ENCODE measurements at places on chromosomes 3 and 15.

DNA sequence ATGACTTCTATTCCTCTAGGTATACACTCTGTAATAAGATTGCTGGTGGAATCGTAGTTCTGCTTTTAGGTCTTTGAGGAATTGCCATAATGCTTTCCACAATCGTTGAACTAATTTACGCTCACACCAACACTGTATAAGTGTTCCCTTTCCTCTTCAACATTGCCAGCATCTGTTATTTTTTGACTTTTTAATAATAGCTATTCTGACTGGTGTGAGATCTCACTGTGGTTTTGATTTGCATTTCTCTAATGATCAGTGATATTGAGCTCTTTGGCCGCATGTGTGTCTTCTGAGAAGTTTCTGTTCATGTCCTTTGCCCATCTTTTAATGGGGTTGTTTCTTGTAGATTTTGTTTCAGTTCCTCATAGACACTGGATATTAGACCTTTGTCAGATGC lies 12.8 kb downstream of the NXPE3 start:
- no peak for DNase-seq

GRCh38 chr15:44458429-44458828 lies 31.0 kb downstream of the CTDSPL2 start:
- no peak for DNase-seq

GRCh38 chr15:82808634-82809041 lies 790 bp upstream of the WHAMM start:
- no peak for DNase-seq

GRCh38 chr3:30248423-30248822 lies 358.0 kb upstream of the TGFBR2 start:
- DNase-seq = no peak

- no peak for DNase-seq
Measured at GRCh38 chr15:101615414-101615985, 36.7 kb downstream of the TM2D3 start.

- DNase-seq = peak; percentile 49
Measured at GRCh38 chr3:193830791-193831191, 237.8 kb downstream of the OPA1 start.

- peak; percentile 27 for DNase-seq
Measured at GRCh38 chr3:117059067-117059955, 349.7 kb downstream of the TUSC7 start.

DNA sequence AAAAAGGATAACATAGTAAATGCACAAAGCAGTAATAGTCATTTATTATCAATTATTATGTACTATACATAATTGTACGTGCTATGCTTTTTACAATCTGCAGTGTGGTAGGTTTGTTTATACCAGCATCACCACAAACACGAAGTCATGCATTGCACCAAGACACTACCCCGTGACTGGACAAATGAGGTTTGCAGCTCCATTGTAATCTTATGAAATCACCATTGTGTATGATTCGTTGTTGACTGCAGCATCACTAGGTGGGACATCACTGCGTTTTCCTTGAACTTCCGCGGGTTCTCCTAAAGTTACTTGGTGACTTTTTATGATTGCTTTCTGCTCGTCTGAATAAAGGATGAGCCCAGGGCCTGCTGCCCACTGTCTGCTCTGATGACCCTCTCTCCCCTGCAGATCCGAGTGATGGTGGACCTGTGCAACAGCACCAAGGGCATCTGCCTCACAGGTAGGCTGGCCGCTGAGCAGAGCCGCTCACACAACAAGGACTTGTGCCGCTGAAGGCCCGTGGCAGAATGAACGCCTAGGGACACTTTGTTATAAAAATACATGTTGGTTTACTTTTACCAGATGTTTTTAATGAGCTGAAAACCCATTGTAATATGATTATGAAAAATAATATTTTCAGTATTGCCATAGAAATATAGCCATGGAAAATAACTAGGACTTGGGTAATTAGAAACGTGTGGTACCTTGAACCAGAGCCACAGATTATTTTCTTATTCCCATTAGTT lies 35.8 kb downstream of the GLDN start:
- no peak for DNase-seq

DNA sequence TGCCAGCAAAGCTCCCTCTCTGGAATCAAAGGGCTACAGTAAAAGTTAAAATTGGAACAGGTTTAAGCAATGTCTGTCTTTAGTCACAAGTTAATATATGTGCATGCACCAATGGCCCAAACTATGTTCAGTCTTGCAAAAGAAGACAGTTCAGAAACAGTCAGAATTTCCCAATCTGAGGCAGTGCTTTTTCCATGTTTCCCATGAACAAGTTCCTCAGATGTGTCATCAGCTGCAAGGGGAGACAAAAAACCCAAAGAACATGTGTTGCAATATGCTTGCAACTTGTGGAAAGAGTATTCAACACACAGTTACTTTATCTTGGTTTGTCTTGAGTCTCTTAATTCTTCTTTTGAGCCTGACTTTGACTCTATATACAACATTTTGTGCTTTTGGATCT lies 148.4 kb downstream of the USP13 start:
- no peak for DNase-seq

GRCh38 chr15:83198476-83198875 lies 9.1 kb downstream of the HDGFL3 start:
- DNase-seq = no peak

DNA sequence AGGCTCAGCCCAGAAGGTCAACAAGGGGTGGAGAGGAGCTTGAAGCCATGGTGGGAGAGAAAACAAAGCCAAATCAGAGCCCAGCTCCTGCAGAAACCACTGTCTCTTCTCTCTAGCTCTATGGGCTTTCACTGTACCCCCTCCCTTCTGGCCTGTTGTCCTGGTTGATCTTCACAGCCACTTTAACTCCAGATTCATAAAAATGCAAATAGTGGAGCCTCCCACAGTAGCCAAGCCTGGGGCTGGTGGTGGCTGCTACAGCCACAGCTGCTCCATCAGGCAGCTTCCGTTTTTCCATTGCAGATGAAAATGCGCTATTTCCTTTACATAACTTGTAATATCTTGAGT lies 20.7 kb upstream of the CAV3 start:
- no peak for DNase-seq

All from NCI-H1694 (cell line).